ENCODE measurements at places on chromosomes 2 and 18. TPM values are rescaled to one million over a fixed set of nuclear protein-coding genes. Genes with fewer than 3 reads are reported as not detected.

Gene AQP4
- total RNA-seq = not detected

Gene ZNF892
- total RNA-seq = 2.9 TPM

Gene STRN
- total RNA-seq = 43.1 TPM

Gene KCNG2
- not detected for total RNA-seq

Gene PRSS56
- not detected for total RNA-seq

Gene CABYR
- not detected for total RNA-seq

Gene C2orf78
- not detected for total RNA-seq

Gene SERPINB12
- total RNA-seq = not detected

Gene SLC9A4
- total RNA-seq = 0.19 TPM

Gene ZAP70
- total RNA-seq = 1,008 TPM

Gene AGPS
- 36.0 TPM for total RNA-seq

Gene TYMS
- 13.6 TPM for total RNA-seq

Gene ALLC
- total RNA-seq = not detected

Gene ASB18
- not detected for total RNA-seq

Gene GRP
- not detected for total RNA-seq

Measured in natural killer cell (primary cell).